Left forelimb (tissue), 1 donor: ENCODE measurements at places on chromosomes 16 and 17.

DNA sequence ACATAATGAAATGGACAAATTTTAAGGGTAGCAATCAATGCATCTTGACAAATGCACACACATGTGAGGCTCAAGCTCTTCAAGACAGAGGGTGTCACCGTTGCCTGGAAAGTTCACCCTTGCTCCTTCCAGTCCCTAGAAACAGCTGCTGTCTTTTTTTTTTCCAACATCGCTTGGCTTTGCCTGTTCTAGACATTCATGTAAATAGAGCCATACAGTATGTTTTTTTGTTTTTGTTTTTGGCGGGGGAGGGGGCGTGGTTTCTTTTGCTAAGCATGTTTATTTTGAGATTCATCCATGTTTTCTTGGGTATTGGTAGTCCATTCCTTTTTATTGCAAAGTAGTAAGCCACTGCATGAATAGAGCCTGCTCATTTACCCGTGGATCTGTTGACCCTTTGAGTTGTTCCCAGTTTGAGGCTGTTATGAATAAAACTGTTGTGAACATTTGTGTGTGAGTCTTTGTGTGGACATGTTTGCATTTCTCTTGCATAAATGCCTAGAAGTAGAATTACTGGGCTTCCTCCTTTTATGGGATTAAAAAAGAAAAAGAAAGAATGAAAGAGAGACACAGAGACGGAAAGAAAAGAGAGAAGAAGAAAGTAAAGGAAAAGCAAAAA, 78.4 kb downstream of the NT5M start:
- no peak for DNase-seq

- no peak for DNase-seq
These were observed 991 bp downstream of the GPRC5C start for GRCh38 chr17:74432766-74433391.

- DNase-seq: no peak
These were observed 2.2 kb downstream of the PRM1 start for GRCh38 chr16:11278681-11279628.

GRCh38 chr16:11681976-11682654, 13.9 kb downstream of the SNN start:
- no peak for DNase-seq

- DNase-seq: no peak
These were observed 2.7 kb downstream of the LITAF start for GRCh38 chr16:11583889-11584565.

- DNase-seq: no peak
These were observed 24.8 kb upstream of the ERN1 start for GRCh38 chr17:64154717-64155116.

- DNase-seq: peak; percentile 81
These were observed 78.8 kb downstream of the WIPI1 start for GRCh38 chr17:68378268-68379176.

- no peak for DNase-seq
These were observed 1305.6 kb downstream of the CDH11 start for GRCh38 chr16:63816276-63816675.

DNA sequence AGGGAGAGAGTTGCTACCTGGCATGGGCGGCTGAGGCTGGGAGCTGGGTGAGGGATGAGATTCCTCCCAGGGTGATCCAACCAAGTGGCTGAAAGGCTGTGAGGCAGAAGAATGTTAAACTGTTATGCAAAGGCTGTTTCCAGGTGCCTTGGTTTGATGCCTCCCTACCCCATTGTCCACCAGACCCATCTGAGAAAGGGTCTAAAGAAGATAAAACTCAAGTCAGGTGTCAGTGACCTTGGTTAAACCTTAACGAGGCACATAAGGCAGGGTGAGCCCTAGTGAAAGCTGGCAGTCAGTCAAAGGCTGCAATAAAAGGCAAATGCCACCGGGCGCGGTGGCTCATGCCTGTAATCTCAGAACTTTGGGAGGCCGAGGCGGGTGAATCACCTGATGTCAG, 23.8 kb downstream of the LDHD start:
- DNase-seq: no peak

DNA sequence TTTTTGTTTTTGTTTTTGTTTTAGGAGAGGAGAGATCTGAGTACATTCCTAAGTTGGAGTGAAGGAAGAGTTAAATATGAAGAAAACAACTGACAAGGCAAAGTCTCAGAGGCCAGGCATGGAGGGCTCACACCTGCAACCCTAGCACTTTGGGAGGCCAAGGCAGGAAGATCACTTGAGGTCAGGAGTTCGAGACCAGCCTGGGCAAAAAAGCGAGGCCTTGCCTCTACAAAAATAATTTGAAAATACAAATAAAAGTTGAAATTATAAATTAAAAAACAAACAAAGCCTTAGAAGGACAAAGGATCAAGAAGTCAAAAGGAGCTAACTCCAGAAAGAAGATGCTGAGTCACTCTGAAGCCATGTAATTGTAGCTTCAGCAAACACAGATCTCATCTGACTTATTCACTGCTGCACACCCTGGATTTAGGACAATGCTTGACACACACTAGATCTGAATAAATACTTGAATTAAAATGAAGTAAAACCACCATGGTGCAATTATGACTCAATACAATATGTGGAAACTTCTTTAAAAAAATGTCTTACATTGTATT, 9.1 kb downstream of the CEP20 start:
- no peak for DNase-seq

- no peak for DNase-seq
These were observed 89.2 kb upstream of the WSCD1 start for GRCh38 chr17:5980941-5981340.

DNA sequence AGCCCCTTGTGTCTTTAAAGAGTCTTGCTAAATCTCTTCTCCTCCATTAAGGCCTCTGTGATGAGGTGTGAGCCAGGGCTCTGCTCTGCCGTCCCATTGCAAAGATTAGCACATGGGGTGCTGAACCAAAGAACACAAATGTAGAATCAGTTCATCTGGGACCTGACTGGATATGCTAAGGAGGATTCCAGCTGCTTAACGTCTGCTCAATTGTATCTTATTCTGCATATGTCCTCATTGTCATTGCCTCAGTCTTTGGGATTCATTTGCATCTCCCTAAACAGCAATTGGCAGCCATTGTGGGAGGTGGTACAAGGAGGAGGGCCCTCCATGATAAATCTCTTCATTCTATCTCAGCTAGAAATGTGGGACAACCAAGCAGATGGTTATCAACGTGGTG, 106.3 kb upstream of the ADAMTS18 start:
- no peak for DNase-seq

DNA sequence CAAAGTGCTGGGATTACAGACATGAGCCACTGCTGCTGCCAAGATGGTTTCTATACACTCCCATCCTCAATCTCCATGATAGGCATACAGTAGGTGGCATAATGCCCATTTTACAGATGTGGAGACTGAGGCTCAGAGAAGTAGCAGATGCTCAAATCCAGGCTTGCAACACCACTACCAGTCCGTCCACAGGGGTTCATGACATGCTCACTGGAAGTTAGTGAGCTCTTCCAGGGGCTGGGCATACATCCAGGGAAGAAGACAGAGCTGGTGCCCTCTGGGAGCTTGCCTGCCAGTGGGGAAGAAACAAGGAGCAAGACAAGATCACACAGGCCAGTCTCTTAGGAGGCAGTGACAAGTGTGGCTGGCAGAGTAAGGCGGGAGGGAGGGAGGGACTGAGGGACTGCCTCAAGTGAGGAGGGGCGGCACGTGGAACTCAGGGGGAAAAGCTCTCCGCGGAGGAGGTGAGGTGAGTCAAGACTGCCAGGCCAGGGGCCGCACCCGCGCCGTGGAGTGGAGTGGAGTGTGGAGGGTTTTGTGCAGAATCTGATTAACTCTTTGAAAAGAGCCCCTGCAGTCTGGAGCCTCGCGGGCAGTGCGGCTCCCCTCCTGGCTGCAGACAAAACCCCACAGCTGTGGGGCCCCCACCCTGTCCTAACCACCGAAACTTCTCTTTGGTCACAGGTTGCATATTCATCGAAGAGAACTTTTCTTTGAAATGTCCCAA, 27.9 kb downstream of the SREBF1 start:
- no peak for DNase-seq

DNA sequence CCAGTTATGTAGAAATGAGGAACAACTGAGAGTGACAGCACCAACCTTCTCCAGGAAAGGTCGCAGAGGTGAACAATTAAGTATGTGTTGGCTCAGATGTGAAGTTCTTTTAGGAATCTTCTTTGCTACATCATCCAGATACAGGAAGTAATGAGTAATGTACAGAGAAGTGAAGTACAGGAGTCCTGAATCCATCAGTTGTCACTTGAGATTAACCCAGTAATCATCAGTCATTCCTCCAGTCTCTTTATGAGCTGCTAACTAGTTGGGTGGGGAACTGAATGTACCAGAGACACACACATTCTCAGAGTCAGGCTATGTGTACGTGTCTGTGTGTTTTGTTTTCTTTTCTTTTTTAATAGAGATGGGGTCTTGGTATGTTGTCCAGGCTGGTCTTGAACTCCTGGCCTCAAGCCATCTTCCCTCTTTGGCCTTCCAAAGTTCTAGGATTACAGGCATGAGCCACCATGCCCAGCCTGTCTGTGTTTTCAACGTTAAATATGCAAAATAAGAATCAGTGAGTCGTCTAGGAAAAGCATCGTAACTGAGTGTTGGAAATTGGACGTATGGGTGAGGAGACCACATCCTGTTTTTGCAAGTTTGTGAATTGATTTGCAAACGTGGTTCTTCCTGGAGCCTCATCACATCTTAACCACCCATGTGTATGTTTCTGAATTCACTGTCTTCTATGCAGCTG, 19.9 kb downstream of the ZNF200 start:
- no peak for DNase-seq

DNA sequence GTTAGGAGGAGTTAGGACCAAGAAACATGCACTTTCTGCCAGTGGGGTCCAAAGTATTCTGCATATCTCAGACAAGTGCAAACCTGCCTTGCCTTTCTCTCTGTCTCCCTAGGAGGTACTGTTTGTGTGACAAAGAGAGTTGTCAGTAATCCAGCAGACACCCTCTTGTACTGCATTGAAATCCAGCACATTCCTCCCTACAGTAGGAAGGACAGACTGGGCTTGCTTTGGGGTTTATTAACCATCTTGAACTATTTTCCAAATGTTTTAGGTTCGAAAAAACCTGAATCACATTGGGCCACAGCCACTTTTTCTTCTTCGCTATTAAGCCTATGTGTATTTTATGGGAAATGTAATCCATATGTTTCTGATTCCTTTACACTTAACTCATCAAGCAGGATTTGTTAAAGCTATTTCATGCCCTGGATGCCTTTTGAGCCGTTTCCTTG, 204.2 kb upstream of the KCNJ16 start:
- DNase-seq: no peak

DNA sequence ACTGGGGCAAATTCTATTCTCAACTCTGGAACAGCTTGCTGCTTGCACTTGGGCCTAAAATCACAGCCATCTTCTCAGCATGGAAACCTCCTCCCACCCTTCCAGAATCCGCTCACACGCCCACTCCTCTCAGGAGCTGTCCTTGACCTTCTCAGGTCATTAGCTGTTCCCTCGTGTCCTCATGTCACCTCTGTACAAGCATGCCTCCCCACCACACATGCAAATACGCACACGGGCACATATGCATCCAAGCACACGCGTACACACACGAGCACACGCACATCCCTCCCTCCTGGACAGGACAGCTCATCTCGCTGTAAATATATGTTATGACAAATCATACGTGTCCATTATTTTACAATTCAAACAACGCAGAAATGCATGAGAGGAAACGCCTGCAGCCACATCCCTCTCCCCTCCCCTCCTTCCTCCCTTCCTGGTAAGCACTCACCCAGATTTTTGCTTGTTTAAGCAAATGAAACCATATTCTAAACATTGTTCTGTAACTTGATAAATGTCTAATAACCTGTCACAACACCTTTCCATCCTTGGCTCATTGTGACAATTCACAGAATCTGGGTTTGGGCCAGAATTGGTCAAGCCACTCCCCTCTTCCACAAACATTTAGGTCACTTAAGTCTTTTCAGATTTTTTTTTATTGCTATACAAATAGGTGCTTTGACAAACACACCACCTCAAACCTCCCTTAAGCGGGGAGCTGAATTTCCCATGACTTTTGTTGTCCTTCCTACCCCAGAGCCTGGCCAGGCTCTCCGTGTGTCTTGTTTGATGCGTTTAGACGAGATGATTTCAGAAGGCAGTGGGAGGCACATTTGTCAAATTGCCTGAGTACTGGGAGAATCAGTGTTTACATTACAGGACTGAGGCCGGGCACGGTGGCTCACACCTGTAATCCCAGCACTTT, 41.7 kb downstream of the DNAH17 start:
- no peak for DNase-seq

GRCh38 chr16:54159490-54160080, 127.0 kb downstream of the IRX3 start:
- no peak for DNase-seq

DNA sequence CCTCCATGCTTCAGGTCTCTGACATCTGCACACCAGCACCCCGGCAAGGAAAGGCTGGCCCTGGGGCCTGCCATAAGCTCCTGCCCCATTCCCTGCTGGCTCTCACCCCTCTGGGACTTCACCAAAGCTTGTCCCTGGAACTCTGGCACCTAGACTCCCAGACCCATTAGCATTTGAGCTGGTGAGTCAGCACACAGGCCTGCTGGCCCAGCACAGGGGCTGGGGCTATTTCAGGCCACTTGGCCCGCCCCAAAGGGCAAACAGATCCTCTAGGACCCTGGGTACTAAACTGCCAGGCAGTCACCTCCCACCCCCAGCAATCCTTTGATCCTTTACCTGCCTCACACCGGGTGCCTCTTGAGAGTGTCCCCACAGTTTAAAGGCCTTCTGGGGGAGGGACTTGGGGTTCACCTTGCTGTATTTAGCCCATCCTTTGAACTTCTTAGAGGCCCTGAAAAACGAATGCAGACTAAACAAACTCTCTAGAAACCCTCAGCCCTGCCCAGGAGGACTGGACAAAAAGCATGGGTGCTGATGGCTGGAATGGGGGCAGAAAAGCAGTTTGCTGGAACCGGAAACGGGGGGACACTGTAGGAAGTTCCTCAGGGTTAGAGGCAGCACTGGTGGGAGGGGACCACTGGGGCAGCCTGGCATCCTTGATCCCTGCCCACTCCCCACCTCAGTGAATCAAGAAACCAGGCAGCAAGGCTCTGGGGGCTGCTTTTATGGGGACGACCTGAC, 3.2 kb upstream of the SAMD14 start:
- DNase-seq: no peak

- DNase-seq: no peak
These were observed 25.9 kb upstream of the EFCAB13 start for GRCh38 chr17:47297661-47298400.
